ENCODE measurements at places on chromosomes 6 and 20. TPM values are rescaled to one million over a fixed set of nuclear protein-coding genes. Genes with fewer than 3 reads are reported as not detected.

Gene TRIM38
- polyA plus RNA-seq = 23.7 TPM

Gene SLC17A3
- not detected for polyA plus RNA-seq

Gene BMP6
- polyA plus RNA-seq = 0.89 TPM

Gene CTNNBL1
- polyA plus RNA-seq = 119 TPM

Gene IL17F
- not detected for polyA plus RNA-seq

Gene LAMA2
- 0.05 TPM for polyA plus RNA-seq

Gene PDE10A
- not detected for polyA plus RNA-seq

Gene CCR6
- polyA plus RNA-seq = 79.3 TPM

Gene TMEM244
- 0.84 TPM for polyA plus RNA-seq

Gene SNAP25
- not detected for polyA plus RNA-seq

Gene SDC4
- not detected for polyA plus RNA-seq

Gene BEND6
- not detected for polyA plus RNA-seq

Gene CENPQ
- polyA plus RNA-seq = 4.6 TPM

Gene CLDN20
- polyA plus RNA-seq = not detected

Gene ASF1A
- polyA plus RNA-seq = 46.2 TPM

Gene DSP
- polyA plus RNA-seq = 3.2 TPM

Gene NKX2-2
- not detected for polyA plus RNA-seq

Gene CST4
- polyA plus RNA-seq = not detected

Gene LY6G6C
- polyA plus RNA-seq = not detected

Gene RRP36
- polyA plus RNA-seq = 54.8 TPM

Gene USP49
- 1.5 TPM for polyA plus RNA-seq

Gene FAM209A
- not detected for polyA plus RNA-seq

Gene BTN1A1
- polyA plus RNA-seq = 3.7 TPM

Gene SERPINB1
- polyA plus RNA-seq = 85.6 TPM

Gene COL20A1
- polyA plus RNA-seq = not detected

Gene OVOL2
- not detected for polyA plus RNA-seq

Gene PAX1
- not detected for polyA plus RNA-seq

Gene HSPA12B
- polyA plus RNA-seq = not detected

Gene MAK
- polyA plus RNA-seq = 0.18 TPM

Gene ABHD16B
- polyA plus RNA-seq = 0.19 TPM

Gene ADGRB3
- not detected for polyA plus RNA-seq

Gene RHAG
- polyA plus RNA-seq = not detected

Gene SLC22A2
- polyA plus RNA-seq = not detected

Data from IgD-negative memory B cell (primary cell).